ENCODE measurements at places on chromosomes 2 and 18.

GRCh38 chr2:38549071-38549704 lies 53.5 kb downstream of the HNRNPLL start:
- DNase-seq, result no peak

DNA sequence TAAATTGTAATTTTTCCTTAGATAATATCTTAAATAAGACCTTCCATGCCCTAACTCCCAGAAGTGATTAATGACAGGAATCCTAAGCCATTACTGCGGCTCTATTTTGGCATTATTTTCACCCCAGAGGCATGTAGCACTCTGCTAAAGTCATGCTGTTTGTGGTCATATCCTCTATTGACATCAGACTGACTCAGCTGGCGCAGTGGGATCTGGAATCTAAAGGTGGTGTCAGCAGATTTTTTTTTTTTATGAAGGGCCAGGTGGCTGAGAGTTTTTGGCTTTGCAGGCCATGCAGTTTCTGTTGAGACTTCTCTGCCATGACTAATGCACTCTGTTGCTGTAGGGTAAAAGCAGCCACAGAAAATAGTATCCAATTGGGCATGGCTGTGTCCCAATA lies 64.1 kb upstream of the ACVR1C start:
- DNase-seq, result no peak

GRCh38 chr2:225512876-225513540 lies 113.5 kb downstream of the NYAP2 start:
- DNase-seq, result no peak

DNA sequence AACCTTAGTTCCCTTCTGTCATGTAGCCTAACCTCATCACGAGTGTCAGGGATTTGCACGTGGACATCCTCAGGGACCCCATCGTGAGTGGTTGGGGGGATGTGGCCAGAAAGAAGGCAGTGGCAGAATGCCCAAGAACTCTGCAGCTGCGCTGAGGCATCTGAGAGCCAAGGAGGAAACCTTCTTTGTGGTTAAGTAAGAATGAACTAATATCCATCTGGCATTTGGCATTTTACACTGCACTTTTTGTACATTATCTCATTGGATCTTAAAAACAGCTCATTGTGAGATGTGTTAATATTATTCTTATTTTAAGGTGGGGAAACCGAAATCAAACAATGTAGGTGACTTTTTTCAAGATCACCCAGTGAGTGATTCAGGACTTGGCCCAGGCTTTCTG lies 32.6 kb upstream of the APCDD1 start:
- no peak for DNase-seq

DNA sequence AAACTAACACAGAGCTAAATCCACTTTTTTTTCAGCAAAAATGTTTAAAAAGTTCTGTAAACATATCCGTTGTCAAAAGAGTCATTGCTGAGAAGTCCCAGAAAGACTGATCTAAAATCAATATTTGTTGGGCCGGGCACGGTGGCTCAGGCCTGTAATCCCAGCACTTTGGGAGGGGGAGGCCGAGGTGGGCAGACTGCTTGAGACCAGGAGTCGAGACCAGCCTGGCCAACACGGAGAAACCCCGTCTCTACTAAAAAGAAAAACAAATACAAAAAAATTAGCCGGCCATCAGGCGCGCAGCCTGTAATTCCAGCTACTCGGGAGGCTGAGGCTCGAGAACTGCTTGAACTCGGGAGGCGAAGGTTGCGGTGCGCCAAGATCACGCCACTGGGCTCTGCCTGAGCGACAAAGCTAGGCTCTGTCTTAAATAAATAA lies 1.4 kb downstream of the OLA1 start:
- no peak for DNase-seq

- no peak for DNase-seq
These were observed 154.6 kb upstream of the CTAGE1 start for GRCh38 chr18:22572341-22572740.

GRCh38 chr18:33577685-33578517 lies at the start of gene ASXL3:
ASXL3 (plus strand) TSS chr18:33578219; CDS start chr18:33578632, 413 bp downstream.
- DNase-seq, result no peak
